NCI-H510A (cell line): ENCODE measurements at places on chromosomes 3 and 15.

DNA sequence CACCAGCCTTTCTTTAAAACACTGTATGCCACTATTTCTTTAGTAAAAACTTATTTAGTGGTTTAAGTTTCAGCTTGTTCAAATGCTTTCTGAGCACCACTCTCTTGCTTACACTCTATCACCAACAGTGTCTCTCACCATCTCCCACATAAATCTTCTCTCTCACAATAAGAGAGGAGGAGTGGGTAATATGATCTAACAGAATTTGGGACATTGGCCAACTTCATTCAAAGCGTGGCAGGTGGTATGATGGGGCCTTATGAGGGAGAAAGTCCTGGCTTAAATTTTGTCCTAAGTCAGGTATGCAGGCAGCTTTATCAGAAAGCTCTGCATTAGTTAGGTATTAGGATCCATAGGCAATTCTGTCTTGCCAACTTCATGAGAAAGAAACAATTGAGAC is 1132.5 kb downstream of the TUSC7 start:
- no peak for DNase-seq

GRCh38 chr3:78614486-78614885 is 1153.3 kb downstream of the ROBO1 start:
- DNase-seq = no peak

DNA sequence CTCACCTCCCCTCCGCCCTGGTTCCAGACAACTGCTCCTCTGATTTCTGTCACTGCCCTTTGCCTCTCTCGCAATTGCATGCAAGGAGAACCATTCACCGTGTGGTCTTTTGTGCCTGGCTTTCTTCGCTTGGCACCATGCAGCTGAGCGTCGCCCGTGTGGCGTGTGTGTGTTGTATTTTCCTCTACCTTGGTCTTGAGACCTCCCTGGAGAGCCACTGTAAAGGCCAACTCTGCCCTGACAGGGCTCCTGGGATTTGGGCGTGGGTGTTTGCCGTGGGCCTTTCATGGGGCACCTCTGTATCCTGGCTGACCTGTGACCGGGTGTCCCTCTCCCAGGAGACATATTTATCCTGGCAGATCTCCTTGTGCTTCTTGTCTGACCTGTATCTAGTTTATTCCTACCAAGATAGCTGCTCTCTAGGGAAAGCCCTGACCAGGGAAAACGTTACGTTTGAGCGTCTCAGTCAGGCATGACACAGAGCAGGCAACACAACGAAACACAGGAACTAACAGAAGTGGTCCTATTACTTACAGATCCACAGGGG is 2.0 kb upstream of the PIGZ start:
- DNase-seq = no peak

- no peak for DNase-seq
These were observed 95.3 kb downstream of the ITPR1 start for GRCh38 chr3:4588466-4588865.

DNA sequence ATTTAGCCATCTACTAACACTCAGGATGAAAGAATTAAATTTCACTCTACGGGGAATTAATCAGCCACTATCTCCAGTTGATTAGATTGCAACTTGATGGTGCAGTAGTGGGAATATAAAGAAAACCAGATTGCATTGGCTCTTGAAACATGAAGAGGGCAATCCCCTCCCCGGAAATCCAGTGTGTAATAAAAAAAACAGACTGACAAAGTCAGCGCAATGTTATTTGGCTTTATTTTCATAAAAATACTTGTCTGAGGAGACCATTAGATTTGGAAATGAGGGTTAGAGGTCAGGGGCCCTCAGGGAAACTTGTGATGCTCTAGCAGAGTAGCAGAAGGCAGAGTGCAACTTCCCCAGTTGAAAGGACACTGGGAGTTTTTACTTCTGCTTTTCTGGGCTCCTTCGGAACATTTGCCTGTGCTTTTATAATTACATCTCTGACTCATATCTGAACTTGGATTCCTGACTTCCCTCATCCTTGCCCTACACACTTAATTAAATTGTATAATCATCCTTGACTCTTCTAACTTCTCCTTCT is 326.8 kb downstream of the TUSC7 start:
- no peak for DNase-seq

- no peak for DNase-seq
These were observed 99.4 kb upstream of the MITF start for GRCh38 chr3:69639851-69640250.

DNA sequence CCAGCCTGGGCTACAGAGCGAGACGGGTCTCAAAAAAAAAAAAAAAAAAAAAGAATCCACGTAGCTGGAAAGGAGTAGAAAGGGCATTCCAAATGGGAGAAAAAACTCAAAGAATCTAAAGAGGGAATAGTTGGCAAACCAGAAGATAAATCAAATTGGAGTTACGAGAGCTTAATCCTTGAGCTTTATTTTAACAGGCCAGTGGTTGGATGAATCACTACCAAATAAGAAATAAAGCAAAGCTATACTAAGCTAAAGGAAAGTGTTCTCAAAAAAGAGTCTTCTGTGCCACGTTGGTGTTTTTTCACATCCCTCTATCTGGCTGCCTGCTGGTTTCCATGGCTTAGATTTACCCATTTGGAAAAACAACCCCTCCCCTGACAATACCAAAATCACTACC is 14.0 kb downstream of the VGLL4 start:
- DNase-seq = no peak

- DNase-seq = no peak
These were observed 338.1 kb upstream of the TGFBR2 start for GRCh38 chr3:30268288-30268687.

GRCh38 chr3:65742914-65743313 is 295.8 kb downstream of the MAGI1 start:
- no peak for DNase-seq

GRCh38 chr15:79170256-79170664 is 79.7 kb upstream of the RASGRF1 start:
- no peak for DNase-seq

DNA sequence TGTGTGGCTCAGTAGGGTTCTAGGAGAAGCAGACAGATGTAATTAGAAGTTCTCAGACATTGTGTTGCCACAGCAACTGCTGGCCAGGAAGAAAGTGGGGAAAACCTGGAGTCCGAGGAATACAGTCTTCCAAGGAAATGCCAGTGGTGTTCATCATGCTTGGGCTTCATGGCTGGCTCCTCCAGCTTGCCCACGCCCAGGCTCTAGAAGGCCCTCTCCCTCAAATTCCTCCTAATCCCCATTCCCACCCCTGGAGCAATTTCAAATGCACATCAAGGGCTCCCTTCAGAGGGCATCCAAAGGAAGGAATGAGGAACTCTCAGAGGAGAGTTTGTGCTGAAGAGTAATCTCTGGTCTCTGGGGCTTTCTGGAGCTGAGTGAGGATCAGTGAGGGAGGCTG is 21.9 kb downstream of the FSTL1 start:
- no peak for DNase-seq

- no peak for DNase-seq
These were observed 28.2 kb downstream of the ARIH1 start for GRCh38 chr15:72502220-72502809.

DNA sequence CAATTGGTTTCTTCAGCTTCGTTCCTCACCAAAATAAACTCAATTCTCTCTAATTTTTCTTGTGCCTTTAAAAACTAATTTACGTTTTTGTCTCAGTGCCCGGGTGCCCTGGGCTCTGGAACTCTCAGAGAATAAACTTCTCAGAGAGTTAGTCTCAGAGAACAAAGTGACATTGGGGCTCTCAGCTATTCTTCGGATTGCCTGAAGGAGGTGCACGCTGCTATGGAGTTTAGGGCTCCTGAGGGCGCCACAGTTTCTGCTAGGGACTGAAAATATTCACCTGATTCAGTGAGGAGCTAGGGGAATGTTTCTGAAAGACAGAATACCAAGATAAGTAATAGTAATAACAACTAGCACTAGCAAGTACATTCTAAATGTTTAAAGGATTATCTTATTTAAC is 22.7 kb downstream of the ZIC4 start:
- DNase-seq = no peak

DNA sequence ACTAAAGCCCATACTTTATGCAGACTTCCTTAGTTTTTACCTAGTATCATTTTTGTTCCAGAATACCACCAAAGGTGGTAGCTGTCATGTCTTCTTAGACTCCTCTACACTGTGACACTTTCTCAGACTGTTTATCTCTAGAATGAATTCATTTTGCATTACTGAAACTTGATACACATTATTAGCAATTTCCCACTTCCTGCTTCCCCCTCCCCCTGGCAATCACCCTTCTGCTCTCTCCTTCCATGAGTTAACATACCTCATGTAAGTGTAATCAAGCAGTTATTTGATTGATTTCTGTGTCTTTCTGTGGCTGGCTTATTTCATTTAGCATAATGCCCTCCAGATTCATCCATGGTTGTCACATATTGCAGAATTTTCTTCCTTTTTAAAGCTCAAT is 204.9 kb downstream of the STAG1 start:
- DNase-seq = no peak

DNA sequence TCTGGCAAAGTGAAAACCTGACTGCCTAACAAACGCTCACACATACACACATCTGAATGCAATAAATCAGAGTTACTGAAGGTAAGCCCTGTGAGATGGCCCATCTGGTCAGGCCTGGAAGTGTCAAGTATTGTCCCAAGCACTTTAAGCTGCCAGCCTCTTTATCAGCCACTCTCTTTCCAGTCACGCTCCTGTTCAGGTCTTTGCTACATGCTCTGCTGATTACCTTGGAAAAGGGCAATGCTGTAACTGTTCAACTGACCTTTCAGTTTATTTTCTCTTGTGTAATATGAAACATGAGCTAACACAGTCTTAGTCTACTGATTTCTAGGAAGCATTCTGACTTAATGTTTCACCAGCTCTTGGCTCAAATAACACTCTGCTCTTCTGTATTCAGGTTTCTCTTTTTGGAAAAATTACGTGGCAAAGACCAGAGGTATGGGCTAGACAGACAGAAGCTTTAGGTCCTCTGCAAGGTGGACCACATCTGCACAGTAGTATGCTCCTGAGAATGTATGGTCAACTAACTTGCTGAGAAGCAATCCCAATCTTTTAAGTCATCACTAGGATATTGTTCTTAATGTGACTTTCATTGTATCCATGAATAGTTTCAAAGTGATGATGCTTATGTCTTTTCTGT is 44.5 kb downstream of the GBE1 start:
- DNase-seq = peak; percentile 50

DNA sequence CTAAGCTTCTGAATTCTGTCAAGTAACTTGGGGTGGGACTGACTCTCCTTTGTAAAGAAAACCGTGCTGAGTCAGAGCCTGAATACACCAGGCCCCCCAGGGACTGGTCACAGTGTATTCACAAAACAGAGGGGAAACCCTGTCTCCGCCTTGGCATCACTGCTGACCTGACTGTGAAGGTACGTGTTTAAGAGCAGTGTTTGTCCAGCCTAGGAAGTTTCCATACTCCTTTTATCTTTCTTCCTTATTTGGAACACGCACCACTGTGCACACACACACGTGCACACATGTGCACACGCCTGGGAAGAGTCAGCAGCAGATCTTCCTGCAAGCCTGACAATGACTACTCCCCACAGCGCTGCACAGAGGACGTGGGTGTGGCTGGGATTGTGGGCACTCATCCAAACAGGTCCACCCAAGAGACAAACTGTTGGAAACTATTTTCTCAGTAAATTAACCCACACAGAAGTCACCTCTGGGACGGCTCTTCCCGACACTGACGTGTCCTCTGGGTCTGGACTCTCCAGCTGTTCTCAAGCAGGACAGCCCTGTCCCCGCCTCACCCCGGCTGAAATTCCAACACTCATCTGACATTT is 87.7 kb downstream of the ATP10A start:
- DNase-seq = no peak

DNA sequence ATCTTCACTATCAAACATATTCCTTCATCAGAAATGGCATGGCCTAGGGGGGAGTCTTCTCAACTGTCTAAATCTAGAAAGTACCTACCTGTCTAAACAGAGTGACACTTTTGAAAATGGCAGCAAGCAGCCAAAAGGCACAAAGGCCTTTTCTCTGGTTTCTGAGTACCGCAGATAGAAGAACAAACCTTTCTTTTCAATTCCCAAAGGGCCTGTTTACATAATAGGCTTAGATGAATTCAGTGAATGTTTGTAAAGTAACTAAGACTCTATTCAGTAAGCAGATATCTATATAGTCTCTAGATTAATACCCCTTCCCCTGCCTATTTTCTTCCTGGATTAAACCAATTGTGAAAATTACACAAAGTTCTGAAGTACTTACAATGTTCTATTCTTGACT is 7.1 kb downstream of the MYEF2 start:
- no peak for DNase-seq
